Activated CD4-positive, alpha-beta T cell treated with anti-CD3 and anti-CD28 coated beads, Interleukin-2, amount 50 U/mL, for 24 hours (primary cell): ENCODE measurements at places on chromosomes 13 and 19.

DNA sequence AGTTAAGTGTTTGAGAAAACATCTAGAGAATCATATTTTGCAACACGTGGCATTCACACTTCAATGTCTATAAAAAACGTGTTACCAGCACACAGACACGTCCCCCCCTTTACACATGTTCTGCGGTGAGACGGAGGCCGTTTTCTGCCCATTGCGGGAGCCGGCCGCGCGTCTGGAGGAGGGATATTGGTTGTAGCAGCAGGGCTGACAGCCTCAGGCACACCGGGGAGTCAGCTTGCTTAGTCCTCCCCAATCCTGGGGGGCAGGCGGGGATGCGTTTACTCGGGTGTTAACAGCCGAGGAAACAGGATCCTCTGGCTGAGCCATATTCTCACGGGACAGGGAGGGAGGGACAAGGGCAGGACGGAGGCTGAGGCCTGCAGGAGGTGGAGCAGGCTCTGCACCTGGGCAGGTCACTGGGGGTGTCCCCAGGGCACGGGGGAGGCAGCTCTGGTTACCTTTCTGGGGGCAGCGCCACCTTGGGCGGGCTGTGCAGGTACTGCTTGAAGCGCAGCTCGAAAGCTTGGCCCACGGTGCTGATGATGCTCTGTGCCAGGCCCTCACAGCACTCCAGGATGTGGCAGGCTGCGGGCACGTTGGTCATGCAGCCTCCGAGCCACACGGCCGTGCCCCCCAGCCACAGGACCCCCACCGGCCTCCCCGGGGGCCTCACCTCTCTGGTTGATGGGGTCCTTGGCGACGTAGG lies 25.0 kb downstream of the SHC2 start:
- no peak for DNase-seq

GRCh38 chr13:22357132-22357531 lies 686.3 kb downstream of the FGF9 start:
- DNase-seq: no peak

- no peak for DNase-seq
Measured at GRCh38 chr19:29176981-29177754, 35.8 kb downstream of the UQCRFS1 start.

DNA sequence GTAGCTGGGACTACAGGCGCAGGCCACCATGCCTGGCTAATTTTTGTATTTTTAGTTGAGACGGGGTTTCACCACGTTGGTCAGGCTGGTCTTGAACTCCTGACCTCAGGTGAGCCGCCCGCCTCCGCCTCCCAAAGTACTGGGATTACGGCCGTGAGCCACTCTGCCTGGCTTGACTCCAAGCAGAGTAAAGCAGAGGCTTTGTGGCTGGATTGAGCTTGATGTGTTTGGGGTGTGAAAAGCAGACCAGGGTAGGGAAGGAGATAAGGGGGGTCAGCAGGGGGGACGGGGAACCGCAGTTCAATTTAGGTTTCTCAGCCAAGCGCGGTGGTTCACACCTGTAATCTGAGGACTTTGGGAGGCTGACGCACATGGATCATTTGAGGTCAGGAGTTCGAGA lies 4.2 kb upstream of the CLPP start:
- DNase-seq: no peak
